Activated naive CD8-positive, alpha-beta T cell treated with anti-CD3 and anti-CD28 coated beads, Interleukin-2, amount 10 ng/mL, durations not matched to agents 7 days and 5 days (primary cell): ENCODE measurements at places on chromosomes 1 and 21.

DNA sequence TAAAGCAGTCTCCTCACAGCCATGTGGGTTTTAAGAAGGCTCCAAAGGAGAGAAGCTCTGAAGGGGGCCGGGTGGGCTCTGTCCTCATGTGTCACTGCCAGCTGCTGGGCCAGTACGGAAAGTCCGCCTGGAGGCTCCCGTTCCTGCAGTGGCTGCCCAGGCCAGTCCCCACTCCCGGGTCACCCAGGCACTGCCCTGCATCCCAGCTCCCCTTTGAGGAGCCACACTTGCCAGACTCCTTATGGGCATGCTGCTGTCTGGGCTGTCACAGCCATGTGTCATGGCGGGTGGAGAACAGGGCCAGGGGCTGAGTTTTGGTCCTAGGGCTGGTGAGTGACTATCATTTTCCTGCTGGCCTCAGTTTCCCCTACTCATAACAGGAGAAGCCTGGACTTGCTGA lies 79.4 kb upstream of the ACTRT2 start:
- no peaks in the 10 kb centered on the region for H3K36me3 ChIP-seq
- no peaks in the 10 kb centered on the region for H3K4me1 ChIP-seq
- no peak overlapping the region for H3K27ac ChIP-seq

DNA sequence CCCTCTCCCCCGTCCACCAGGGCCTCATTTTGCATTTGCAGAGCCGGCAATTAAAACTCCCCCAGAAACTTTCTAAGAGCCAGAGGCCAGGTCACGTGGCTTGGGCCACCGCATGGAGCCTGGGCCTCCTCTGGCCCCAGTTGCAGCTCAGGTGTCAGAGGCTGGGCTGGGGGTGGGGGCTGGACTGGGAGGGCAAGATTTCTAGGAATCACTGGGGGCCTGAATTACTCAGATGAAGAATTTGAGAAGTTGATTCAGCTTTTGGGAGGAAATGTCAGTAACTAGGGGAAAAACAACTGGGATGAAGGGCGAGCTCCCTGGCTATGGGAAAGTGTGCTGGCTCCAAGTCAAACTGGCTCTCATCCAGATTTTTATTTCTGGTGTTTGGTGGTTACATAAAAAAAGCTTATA lies 151.0 kb downstream of the CDC7 start:
- H3K4me1 ChIP-seq, result peaks cover 3% of the 10 kb centered on the region
- no peaks in the 10 kb centered on the region for H3K36me3 ChIP-seq
- H3K27ac ChIP-seq, result no peak overlapping the region
- no peak for DNase-seq
- H3K27me3 ChIP-seq, result no peaks in the 10 kb centered on the region

GRCh38 chr21:35254006-35254764 lies 205.1 kb upstream of the RUNX1 start:
- H3K4me3 ChIP-seq, result no peak overlapping the region
- DNase-seq, result no peak
- peaks cover 2% of the 10 kb centered on the region for H3K36me3 ChIP-seq
- H3K27me3 ChIP-seq, result no peaks in the 10 kb centered on the region

DNA sequence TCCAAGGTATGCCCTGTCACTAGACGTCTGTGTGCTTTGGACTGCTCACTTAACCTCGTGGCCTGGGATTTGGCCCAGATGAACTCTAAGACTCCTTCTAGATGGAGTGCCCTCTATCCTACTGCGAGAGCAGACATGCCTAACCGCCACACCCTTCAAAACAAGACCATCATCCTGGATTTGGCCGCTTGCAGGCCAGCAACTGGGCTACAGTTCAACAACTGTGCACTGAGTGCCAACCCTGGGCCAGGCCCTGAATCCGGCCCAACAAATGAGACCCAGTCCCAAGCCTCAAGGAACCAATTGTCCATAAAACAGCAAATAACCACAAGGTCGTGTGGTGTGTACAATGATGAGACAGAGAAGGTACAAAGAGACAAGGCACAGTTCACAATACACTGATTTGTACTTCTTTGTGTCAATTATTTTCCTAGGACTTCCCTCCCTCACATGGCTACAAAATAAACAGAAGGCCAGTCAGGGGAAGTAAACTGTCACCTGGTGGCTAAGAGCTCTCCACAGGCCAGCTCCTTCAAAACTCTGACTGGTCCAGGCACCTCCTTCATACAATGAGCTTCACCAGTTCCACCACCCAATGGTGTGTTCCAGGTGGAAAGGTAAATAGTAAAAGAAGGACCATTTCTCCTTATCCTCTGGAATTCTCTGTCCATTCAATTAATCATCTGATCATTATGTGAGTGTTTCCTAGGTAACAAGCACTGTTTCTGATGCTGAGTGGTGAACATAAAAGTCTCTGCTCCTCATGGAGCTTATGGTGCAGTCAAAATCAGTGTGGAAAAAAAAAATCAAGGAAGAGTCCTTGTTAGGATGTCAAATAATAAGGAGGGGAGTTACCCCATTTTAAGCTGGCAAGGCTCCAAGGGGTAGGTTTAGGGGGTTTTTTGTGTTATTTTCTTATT lies 60.4 kb downstream of the CAPZB start:
- peaks cover 26% of the 10 kb centered on the region for H3K4me1 ChIP-seq
- H3K27me3 ChIP-seq, result no peaks in the 10 kb centered on the region
- H3K27ac ChIP-seq, result no peak overlapping the region
- no peak for DNase-seq

DNA sequence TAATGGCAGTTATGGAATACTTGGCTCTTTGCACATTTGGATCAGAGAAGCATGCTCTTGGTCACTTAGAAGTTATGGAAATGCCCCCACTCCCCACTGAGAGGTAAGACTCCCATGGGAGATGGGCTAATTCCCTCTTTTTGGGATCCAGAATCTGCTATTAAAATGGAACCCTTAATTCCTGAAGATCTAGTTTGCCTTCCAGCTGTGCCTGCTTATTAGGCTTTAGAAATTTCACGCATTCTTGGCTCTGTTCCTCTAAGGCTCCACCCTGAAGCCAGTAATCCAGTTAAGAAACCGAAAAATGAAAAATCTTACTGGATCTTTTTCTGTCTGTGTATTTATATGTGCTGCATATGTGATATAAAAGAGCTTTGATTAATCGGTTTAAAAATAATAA lies 76.7 kb downstream of the USH2A start:
- no peak overlapping the region for H3K4me3 ChIP-seq
- DNase-seq, result no peak
- no peak overlapping the region for H3K27ac ChIP-seq
- H3K27me3 ChIP-seq, result no peaks in the 10 kb centered on the region
- no peaks in the 10 kb centered on the region for H3K4me1 ChIP-seq

DNA sequence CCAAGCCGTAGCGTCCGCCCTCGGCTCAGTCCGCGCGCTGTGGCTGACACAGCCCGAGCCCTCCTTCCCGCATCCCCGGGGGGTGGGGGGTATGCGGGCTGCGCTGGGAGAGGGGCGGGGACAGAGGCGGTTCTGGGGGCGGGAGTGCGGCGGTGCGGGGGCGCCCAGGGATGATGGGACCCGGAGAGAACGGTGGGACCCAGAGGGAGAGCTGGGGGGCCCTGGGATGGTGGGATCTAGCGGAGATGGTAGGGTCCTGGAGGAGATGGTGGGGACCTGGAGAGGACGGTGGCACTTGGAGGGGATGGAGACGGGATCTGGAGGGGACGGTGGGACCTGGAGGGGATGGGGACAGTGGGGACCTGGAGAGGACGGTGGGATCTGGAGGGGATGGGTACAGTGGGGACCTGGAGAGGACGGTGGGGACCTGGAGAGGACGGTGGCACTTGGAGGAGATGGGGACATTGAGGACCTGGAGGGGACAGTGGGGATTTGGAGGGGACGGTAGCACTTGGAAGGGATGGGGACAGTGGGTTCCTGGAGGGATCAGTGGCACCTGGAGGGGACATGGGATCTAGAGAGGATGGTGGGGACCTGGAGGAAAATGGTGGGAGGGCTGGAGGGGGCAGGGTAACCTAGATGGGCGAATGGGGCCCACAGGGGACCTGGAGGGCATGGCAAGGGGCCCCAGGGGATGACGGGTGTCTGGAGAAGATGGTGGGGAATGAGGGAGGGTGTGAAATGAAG lies 477 bp downstream of the SNAP47 start:
- peak overlapping the region; percentile 96 for H3K27ac ChIP-seq
- H3K4me1 ChIP-seq, result peaks cover 23% of the 10 kb centered on the region
- peak overlapping the region; percentile 97 for H3K4me3 ChIP-seq
- peaks cover 2% of the 10 kb centered on the region for H3K36me3 ChIP-seq

- H3K27ac ChIP-seq, result no peak overlapping the region
- H3K36me3 ChIP-seq, result no peaks in the 10 kb centered on the region
- H3K4me3 ChIP-seq, result no peak overlapping the region
- H3K4me1 ChIP-seq, result no peaks in the 10 kb centered on the region
Observed at GRCh38 chr1:103363008-103363365, 162.5 kb upstream of the RNPC3 start.
